HT1080 (cell line): ENCODE measurements at places on chromosomes 12 and 14. TPM values are rescaled to one million over a fixed set of nuclear protein-coding genes. Genes with fewer than 3 reads are reported as not detected.

DNA sequence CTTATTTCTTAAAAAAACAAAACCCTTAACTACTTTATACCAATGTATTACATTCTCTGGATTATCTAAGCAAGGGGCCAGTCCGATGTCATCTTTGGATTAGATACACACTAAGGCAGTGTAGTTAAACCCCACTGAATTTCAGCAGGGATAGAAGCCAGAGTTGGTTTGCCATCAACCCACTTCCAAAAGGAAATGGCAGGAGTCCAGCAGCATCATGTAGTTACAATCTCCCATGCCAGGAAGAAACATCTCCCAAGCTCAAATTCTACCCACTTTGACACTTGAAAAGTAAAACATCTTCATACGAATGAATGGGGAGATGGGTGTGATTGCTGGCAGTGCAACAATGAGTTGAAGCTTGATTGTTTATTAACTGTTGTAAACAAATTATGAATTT lies 203.5 kb upstream of the PLXNC1 start:
- DNase-seq, result no peak

SLC4A8 gene
- 2.4 and 4.7 TPM in 2 replicates for total RNA-seq

GRCh38 chr12:124548854-124549378 lies 18.5 kb downstream of the NCOR2 start:
- DNase-seq, result no peak

- peak; percentile 18 for DNase-seq
These were observed 2.5 kb downstream of the FUT8 start for GRCh38 chr14:65414961-65415589.

- DNase-seq, result no peak
These were observed 4.2 kb downstream of the ARHGAP9 start for GRCh38 chr12:57475271-57476161.

- DNase-seq, result no peak
These were observed 300.3 kb downstream of the ZFP36L1 start for GRCh38 chr14:68492381-68493151.

DNA sequence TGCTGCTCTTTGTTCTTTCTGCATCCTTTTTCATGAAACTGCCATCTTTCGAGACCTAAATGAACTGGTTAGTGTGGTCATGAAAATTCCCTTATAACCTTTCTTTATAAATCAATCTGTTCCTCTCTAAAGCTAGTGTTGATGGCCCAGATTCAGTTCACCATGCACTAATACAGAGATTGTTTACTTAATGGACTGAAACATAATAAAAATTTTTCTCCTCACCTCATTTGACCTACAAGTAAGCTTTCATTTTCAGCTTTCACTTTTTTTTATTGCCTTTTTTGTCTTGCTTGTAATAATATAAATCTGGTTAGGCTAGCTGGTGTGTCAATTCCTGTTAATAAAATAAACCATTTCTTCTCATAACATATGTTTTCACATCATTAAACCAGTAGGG lies 183.8 kb downstream of the CCDC59 start:
- DNase-seq, result no peak

GRCh38 chr12:25083211-25083610 lies 111.7 kb downstream of the DNAI7 start:
- DNase-seq, result no peak
